ENCODE measurements at places on chromosomes 2 and 18. TPM values are rescaled to one million over a fixed set of nuclear protein-coding genes. Genes with fewer than 3 reads are reported as not detected.

DNA sequence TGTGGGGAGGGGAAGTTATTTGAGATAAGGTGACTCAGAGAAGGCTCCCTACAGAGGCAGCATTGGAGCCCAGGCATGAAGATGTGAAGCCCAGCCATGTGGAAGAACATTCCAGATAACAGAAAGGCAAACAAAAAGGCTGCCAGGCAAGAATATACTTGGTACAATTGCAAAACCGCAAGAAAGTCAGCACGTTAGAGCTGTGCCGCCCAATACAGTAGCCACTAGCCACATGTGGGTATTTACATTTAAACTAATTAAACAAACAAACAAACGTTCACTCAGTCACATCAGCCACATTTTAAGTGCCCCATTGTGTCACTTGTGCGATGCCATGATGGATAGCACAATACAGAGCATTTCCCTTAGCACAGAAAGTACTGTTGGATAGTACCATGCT, 179.6 kb downstream of the SATB2 start:
- H3K36me3 ChIP-seq = no peaks in the 10 kb centered on the region
- DNase-seq = no peak
- no peaks in the 10 kb centered on the region for H3K27me3 ChIP-seq
- H3K4me1 ChIP-seq = no peaks in the 10 kb centered on the region

DNA sequence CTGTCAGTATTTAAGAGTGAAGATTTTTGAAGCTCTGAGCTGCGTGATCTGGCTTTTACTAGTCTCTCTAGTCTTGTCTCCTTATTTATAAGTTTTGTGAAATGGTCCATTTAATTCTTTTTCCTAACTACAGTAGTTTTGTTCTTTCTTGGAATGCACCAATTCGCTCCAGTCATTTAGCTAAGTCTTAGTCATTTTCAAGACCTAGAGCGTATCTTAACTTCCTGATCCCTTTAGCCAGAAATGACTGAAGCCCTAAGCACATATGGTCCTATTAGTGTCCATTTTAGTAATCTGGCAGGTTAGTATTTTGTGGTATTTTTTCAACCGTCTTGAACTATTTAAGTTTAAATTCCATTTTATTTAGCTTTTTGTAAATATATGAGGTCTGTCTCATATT, 3.6 kb downstream of the BIRC6 start:
- H3K27ac ChIP-seq = no peak overlapping the region
- no peak for DNase-seq
- no peaks in the 10 kb centered on the region for H3K36me3 ChIP-seq
- H3K4me3 ChIP-seq = no peak overlapping the region
- H3K4me1 ChIP-seq = peaks cover 3% of the 10 kb centered on the region
- H3K27me3 ChIP-seq = no peaks in the 10 kb centered on the region

- peaks cover 5% of the 10 kb centered on the region for H3K36me3 ChIP-seq
- no peak overlapping the region for H3K4me3 ChIP-seq
- no peaks in the 10 kb centered on the region for H3K27me3 ChIP-seq
- no peaks in the 10 kb centered on the region for H3K4me1 ChIP-seq
- no peak overlapping the region for H3K27ac ChIP-seq
- no peak for DNase-seq
These were observed 46.2 kb upstream of the DNMT3A start for GRCh38 chr2:25387876-25388449.

GRCh38 chr2:159051133-159051532, 82.7 kb downstream of the TANC1 start:
- no peaks in the 10 kb centered on the region for H3K36me3 ChIP-seq
- no peak for DNase-seq
- peaks cover 3% of the 10 kb centered on the region for H3K4me1 ChIP-seq
- no peak overlapping the region for H3K27ac ChIP-seq
- no peak overlapping the region for H3K4me3 ChIP-seq
- H3K27me3 ChIP-seq = no peaks in the 10 kb centered on the region

GRCh38 chr2:238263204-238264071, 23.6 kb upstream of the HES6 start:
- peak; percentile 96 for DNase-seq
- no peaks in the 10 kb centered on the region for H3K4me1 ChIP-seq
- no peak overlapping the region for H3K4me3 ChIP-seq

GRCh38 chr2:120605231-120605935, 130.3 kb upstream of the GLI2 start:
- H3K36me3 ChIP-seq = no peaks in the 10 kb centered on the region
- no peak overlapping the region for H3K4me3 ChIP-seq
- H3K27ac ChIP-seq = no peak overlapping the region
- DNase-seq = no peak

Gene LHCGR
- total RNA-seq = not detected

Gene SIX3
- 0.16 TPM for total RNA-seq

Gene MAP3K19
- not detected for total RNA-seq

Gene CPO
- 0.41 TPM for total RNA-seq

All from kidney (tissue), 22 donors.